ENCODE measurements at places on chromosomes 12 and 14. TPM values are rescaled to one million over a fixed set of nuclear protein-coding genes. Genes with fewer than 3 reads are reported as not detected.

TNS2 gene
- polyA plus RNA-seq, result not detected

RHEBL1 gene
- 6.9 TPM for polyA plus RNA-seq

GNPTAB gene
- polyA plus RNA-seq, result 20.9 TPM

RNF34 gene
- polyA plus RNA-seq, result 57.3 TPM

FAM90A1 gene
- not detected for polyA plus RNA-seq

AKAP3 gene
- 1.0 TPM for polyA plus RNA-seq

C14orf132 gene
- 31.6 TPM for polyA plus RNA-seq

RNF212B gene
- polyA plus RNA-seq, result not detected

LRRC10 gene
- not detected for polyA plus RNA-seq
